ENCODE measurements at places on chromosomes 2 and 18.
A peak's percentile ranks its signal among the peaks of the same experiment; 100 is the strongest.

GRCh38 chr2:218991674-218992168 lies 1.5 kb downstream of the CRYBA2 start:
- no peak for DNase-seq

DNA sequence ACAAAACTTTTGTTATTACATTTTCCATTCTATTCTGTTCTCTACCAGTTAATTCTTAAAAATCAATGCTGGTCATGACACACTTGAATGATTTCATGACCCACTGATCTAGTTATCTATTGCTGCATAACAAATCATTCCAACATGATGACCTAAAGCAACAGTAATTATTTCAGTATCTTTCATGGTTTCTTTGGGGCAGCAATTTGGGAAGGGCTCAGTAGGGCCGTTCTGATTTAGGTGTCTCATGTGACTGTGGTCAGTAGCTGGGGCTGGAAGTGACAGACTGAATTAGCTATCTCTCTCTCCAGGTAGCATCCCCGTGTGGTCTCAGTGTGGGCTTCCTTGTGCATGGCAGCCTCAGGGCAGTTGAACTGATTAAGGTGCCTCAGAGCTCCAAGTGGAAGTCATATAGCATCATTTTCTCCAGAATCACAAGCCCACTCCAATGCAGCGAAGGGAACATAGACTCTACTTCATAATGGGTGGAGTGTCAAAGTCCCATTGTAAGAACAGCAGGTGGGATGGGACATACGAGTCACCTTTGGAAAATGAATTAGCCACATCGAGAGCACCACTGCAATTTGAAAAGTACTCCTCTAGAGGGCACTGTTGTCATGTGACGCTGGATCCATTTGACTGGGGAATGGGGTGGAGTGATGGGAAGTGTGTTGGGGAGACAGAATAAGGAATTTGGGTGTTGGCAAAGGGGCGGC lies 39.1 kb upstream of the FAM136A start:
- DNase-seq: peak; percentile 69

DNA sequence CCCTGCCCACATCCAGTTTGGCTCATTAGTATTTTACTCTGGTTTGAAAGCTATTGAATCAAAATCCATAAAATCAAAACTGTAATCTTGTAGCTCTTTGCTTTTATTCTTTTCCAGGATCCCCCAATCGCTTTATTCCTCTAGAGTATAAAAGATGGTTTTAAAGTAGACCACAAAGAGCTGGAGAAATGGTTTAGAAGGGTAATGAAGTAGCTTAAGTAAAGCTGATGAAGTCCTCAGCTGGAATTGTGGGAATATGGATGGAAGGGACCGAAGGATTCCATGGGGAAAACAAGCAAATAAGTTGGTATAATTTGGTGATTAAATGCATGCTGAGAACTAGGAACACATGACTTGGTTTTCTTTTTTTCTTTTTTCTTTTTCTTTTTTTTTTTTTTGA lies 12.3 kb downstream of the ARHGAP28 start:
- no peak for DNase-seq

GRCh38 chr18:24296276-24296675 lies 101.3 kb downstream of the OSBPL1A start:
- DNase-seq: no peak

DNA sequence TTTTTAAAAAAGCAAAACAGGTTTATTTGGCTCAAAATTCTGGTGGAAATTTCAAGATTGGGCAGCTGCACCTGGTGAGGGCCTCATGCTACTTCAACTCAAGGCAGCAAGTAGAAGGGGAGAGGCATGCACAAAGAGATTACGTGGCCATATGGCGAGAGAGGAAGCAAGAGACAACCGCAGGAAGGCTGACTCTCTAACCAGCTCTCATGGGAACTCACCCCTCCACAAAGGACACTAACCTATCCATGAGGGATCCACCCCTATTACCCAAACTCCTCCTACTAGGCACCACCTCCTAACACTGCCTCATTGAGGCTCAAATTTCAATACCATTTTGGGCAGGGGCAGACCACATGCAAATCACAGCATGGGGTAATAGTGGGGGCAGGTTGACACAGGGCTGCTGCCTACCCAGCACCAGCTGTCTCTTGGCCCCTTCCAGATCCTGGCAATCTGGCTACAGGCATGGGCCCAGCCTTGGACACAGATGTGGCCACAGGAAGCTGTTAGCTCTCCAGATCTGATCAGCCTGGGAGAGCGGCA lies 2.0 kb upstream of the CAPN10 start:
- DNase-seq: peak; percentile 71

GRCh38 chr2:217935901-217936684 lies 66.7 kb downstream of the TNS1 start:
- DNase-seq: no peak

- no peak for DNase-seq
These were observed 16.7 kb upstream of the ADGRF3 start for GRCh38 chr2:26363323-26363722.

GRCh38 chr18:33826151-33826550 lies 248.1 kb downstream of the ASXL3 start:
- no peak for DNase-seq

DNA sequence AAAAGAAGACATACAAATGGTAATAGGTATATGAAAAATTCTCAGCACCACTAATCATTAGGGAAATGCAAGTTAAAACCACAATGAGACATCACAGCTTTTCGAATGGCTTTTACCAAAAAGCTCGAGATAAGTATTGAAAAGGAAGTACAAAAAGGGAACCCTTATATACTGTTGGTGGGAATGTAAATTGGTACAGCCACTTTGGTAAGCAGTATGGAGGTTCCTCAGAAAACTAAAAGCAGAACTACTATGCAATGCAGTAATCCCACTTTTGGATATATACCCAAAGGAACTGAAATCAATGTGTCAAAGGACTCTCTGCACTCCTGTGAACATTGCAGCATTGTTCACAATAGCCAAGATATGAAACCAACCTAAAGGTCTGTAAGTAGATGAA lies 107.5 kb upstream of the SPATS2L start:
- DNase-seq: peak; percentile 77

DNA sequence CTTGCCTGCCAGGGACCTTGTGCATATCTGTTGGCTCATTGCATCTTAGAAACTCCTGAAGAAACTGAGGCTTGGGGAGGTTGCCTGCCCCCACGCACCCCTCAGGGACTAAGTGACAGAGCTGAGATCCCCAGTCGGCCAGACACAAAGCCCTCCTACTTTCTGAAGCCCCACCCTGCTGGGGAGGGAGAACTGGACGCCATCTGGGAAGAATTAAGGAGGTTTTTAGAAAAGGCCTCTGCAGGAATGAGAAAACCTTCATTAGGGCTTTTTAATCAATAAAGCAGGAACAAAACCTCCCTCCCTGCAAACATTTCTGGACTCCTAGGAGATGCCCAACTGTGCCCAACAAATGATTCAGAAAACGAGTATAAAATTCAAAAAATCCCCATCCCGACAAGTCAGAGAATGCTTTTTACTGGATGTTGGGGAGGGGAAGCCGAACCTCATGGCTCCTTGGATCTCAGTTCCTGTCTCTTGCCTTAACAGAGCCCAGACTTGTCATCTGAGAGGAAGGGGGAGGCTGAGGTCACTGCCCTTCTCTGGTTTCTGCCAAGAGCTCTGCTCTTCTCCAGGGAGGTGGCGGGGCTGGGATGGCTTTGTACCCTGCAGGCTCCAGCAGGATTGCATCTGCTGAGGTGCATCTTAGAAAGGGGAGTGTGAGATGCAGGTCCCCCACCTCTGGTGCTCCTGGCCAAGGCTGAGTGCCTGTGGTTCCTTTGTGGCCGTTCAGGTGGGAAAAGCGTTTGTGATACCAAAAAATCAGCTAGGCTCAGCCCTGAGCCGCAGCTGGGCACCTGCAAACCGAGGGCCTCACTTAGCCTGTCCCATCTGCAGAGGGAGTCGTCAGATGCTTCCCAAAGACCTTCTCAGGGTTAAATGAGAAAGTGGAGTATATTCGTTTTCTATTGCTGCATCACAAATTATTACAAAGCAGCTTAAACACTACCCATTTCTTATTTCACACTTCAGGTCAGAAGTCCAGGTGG lies 142.4 kb downstream of the ZFP36L2 start:
- peak; percentile 78 for DNase-seq

DNA sequence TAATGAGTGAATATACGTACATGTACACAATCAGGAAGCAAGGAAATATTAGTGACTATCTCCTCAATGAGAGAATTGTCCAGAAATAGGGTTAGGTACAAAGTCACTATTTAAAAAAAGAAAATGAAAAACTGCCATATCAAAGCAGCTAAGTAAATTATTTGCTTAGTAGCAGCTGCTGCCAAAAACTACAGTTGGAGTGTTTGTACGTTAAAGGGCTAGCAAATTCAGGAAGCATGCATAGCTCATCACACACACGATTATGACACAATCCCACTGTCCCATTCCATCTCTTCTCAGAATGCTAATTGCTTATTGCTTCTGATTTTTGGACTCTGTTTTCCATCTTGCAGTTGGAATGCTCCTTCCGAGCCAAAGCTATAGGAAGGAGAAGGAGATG lies 2012.5 kb upstream of the LRRTM1 start:
- DNase-seq: no peak

- peak; percentile 73 for DNase-seq
These were observed 971.0 kb upstream of the CDH2 start for GRCh38 chr18:29147944-29148343.

GRCh38 chr2:98598781-98599428 lies 9.4 kb downstream of the COA5 start:
- DNase-seq: no peak

GRCh38 chr2:239166201-239166834 lies 234.5 kb downstream of the HDAC4 start:
- no peak for DNase-seq

DNA sequence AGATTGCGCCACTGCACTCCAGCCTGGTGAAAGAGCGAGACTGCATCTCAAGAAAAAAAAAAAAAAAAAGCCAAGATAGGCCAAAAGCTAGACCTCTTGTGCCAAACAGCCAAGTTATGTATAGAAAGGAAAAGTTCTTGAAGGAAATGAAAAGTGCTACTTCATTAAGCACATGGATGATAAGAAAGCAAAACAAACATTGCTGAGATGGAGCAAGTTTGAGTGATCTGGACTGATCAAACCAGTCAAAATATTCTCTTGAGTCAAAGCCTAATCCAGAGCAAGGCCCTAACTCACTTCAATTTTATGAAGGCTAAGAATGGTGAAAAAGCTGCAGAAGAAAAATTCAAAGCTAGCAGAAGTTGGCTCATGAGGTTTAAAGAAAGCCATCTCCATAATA lies 28.1 kb upstream of the TANC1 start:
- no peak for DNase-seq

GRCh38 chr2:25960920-25961319 lies 21.4 kb downstream of the KIF3C start:
- peak; percentile 85 for DNase-seq

DNA sequence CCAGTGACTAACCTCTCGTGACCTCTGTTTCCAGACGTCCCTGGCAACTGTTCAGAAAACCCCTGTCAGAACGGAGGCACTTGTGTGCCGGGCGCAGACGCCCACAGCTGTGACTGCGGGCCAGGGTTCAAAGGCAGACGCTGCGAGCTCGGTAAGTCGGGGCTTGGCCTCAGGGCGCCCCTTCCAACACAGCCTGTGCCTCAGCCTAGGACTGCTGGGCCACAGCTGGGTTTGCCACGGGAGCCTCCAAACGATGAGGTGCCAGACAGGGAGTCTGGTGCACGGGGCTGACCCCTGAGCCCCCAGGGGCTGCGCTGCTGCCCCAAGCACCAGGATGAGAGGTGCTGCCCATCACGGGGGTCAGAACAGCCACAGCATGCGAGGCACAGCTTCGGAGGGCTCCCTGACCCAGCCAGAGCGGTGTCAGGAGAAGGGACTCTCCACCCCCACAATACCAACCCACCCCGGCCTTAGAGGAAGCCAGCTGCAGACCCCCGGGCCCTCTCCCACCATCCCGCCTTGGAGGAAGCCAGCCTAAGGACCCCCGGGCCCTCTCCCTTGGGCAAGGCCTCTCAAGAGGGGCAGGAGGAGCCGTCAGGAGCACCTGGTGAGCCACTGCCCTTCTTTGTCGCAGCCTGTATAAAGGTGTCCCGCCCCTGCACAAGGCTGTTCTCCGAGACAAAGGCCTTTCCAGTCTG lies 20.3 kb downstream of the MTERF4 start:
- no peak for DNase-seq

DNA sequence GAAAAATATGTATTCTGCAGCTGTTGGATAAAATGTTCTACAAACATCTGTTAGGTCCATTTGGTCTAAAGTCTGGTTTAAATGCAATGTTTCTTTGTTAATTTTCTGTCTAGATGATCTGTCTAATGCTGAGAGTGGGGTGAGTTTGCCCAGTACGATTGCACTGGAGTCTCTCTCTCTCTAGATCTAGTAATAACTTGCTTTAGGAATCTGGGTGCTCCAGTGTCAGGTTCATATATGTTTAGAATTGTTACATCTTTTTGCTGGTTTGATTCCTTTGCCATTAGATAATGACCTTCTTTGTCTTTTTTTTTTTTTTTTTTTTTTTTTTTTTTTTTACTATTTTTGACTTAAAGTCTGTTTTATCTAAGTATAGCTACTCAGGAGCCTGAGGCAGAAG lies 10.4 kb downstream of the GCC2 start:
- DNase-seq: no peak

- DNase-seq: peak; percentile 41
These were observed 49.9 kb downstream of the DGKD start for GRCh38 chr2:233404222-233404621.

- peak; percentile 18 for DNase-seq
These were observed 116.5 kb upstream of the LYPD6 start for GRCh38 chr2:149213764-149214493.

GRCh38 chr2:177592945-177593344 lies 200.4 kb downstream of the AGPS start:
- DNase-seq: no peak

- DNase-seq: no peak
These were observed 53.8 kb downstream of the MYO1B start for GRCh38 chr2:191299010-191299409.

DNA sequence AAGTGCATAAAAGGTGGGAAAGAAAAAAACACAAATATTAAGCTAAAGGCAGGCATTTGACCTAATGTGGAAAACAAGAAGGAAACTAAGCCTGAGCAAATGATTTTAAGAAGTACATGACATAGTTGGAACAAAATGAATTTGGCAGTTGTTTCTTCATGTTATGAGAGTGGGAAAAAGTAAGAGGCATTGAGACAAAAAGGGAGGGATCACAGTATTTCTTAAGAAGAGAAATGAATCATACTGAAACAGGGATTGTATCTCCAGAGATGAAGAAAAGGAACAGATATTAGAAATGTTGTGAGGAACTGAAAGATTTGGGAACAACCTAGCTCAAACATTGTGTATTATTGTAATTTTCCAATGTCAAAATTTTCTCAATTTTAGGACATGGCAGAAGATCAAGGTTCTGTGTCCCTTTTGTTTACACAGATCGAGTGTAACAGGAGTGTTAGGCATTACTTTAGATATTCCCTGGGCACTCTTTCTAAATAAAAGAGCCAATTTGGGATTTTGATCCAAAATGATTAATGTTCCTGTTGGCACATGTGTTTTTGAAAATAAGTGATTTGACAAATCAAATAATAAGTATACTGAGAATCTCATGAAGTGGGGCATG lies 98.6 kb downstream of the CALCRL start:
- peak; percentile 68 for DNase-seq

DNA sequence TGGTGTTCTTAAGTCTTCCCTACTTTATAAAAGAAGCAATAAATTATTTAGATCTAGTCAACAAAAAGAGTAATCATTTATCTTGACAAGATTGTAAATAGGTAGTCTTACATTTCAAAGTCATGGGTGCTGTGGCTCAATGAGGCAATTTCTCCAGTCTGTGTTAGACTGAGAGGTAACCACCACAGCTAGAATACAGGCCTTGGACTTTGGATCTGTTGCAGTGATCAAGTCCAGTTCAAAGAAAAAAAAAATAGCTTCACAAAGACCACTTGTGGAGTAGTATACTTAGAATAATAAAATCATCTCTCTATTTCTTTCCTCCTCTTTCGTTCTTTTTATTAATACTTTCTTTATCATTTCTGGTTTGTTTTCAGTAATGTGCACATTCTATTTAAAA lies 93.1 kb upstream of the FSIP2 start:
- DNase-seq: no peak

Measured in suppressor macrophage treated with lipopolysaccharide for 1 hour (primary cell).